SK-N-SH (cell line): ENCODE measurements at places on chromosomes 12 and 14. TPM values are rescaled to one million over a fixed set of nuclear protein-coding genes. Genes with fewer than 3 reads are reported as not detected.

Gene ZNF891
- 0.33 and 0.50 TPM in 2 replicates for polyA plus RNA-seq

DNA sequence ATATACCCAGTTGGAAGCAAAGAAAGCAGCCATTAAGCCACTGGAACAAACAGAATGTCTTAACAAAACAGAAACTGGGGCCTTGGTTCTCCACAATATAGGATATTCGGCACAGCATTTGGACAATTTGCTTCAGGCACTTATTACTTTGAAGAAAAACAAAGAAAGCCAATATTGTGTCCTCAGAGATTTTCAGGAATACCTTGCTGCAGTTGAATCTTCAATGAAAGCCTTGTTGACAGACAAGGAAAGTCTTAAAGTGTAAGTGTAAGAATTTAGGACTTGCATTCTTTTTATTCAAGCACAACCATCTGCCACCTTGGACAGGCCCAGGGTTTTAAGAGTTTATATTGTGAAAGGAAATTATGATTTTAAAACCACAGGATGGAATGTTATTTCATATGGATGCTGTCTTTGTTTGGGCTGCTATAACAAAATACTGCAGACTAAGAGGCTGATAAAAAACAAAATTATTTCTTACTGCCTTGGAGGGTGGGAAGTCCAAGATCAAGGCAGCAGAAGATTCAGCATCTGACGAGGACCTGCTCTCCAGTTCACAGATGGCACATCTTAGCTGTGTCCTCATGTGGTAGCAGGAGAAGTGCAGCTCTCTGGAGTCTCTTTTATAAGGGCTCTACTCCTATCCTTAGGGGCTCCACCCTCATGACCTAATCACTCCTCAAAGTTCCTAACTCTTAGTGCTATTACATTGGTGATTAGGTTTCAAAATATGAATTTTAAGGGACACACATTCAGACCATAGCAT lies 197.0 kb downstream of the SYNE2 start:
- DNase-seq = no peak

Gene ASIC1
- 24.3 and 28.4 TPM in 2 replicates for polyA plus RNA-seq

DNA sequence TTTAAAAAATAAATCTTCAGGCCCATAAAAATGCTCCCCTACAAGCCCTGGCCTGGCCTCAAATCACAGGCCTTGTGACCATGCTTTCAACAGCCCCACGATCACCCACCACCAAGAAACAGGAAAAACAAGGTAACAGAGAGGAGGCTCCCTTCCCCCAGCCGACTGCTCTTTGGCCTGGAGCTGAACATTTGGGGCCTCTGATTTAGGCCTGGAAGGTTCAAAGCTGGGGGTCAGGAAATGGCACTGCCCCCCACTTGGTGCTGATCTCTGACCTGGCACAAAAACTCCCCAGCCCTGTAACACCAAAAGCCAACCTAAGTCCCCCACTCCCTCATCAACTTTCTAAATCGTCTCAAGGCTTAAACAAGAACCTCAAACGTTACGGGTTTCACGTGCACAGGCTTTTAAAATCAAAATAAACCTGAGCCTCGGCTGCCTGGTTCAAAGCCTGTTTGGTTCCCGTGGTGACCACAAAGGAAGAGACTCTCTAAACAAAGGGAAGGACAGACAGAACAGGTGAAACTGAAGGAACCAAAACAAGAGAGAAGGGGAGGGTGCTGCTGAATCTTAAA lies 9.0 kb downstream of the ACTN1 start:
- DNase-seq = no peak

Gene RBP5
- 0.06 and 0.12 TPM in 2 replicates for polyA plus RNA-seq
